Activated CD4-positive, CD25-positive, alpha-beta regulatory T cell (primary cell): ENCODE measurements at places on chromosomes 16 and 17.

DNA sequence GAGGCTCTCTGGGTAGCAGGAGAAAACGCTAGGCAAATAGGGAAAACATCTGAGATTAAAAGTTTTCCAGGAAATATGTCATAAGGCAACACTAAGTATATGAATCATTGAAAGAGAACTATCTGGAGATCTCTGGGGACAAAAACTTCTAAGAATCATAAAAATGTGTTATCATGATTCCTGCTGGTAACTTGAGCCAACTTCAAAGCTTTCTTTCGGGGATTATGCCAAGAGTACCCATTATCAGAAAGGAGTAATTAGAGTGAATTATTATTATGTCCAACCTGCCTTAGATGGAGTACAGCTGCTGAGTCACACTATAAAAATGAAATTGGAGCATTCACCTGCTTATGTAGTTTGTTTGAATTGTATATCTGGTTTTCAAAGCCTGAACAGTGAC is 488.5 kb upstream of the SOX9 start:
- no peak for DNase-seq

DNA sequence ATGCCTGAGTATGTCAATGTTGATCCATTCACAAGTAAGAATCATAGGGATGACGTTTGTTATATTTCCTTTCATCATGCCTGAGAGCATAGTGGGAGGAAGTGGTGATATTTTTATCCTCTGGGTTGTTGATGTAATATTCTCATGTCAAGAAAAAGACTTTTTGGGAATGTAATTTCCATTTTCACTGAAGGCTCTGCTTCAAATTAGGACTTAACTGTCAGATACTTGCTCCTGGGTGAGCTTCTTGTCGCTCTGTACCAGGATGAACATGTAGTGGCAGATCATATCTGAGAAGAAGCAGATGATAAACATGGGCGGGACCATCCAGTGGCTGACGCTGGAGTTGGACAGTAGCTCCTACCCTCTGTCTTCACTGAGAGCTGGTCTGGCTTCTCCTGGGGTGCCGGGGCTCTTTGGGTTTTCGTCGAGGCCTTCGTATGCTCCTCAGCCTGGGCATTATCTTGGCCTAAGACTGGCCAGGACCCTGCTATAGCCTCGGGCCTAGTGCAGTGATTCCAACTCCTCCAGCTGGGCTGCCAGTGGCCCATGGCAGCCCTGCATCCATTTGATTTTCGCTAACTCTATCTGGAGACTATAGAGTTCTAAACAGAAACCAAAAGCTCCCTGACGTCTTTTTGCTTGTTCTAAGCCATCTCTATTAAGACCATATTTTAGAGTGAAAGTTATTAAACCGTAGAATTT is 19.7 kb downstream of the CYB5B start:
- no peak for DNase-seq

- DNase-seq = no peak
Observed at GRCh38 chr16:72807245-72807644, 240.7 kb downstream of the ZFHX3 start.

GRCh38 chr16:2809149-2809760 is 7.8 kb upstream of the PRSS21 start:
- DNase-seq = no peak

GRCh38 chr17:77382966-77383612 is 242.3 kb downstream of the SEC14L1 start:
- no peak for DNase-seq
